NCI-H2171 treated with DMSO at 0.1 percent for 48 hours (cell line): ENCODE measurements at places on chromosomes 7 and 10.
A peak's percentile ranks its signal among the peaks of the same experiment; 100 is the strongest.

GRCh38 chr10:9869606-9870176 is 1148.0 kb upstream of the CELF2 start:
- DNase-seq: no peak

- DNase-seq: no peak
Observed at GRCh38 chr10:28806488-28806941, 129.2 kb downstream of the BAMBI start.

DNA sequence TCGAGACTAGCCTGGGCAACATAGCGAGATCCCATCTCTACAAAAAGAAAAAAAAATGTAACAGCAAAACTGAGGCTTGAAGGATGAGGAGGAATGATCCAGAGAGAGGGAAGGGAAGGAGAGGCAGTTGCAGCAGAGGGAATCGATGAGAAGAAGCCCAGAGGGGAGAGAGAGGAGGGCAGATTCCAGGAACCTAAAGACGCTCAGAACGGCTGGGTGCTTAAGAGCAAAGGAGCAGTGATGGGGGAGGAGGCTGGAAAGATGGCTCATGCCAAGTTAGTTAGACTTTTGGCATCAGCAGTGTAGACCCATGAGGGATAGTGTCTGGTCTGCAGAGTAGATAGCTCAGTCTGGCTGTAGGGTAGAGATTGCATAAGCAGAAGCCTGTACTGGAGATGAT is 10.3 kb upstream of the MUC17 start:
- DNase-seq: no peak

DNA sequence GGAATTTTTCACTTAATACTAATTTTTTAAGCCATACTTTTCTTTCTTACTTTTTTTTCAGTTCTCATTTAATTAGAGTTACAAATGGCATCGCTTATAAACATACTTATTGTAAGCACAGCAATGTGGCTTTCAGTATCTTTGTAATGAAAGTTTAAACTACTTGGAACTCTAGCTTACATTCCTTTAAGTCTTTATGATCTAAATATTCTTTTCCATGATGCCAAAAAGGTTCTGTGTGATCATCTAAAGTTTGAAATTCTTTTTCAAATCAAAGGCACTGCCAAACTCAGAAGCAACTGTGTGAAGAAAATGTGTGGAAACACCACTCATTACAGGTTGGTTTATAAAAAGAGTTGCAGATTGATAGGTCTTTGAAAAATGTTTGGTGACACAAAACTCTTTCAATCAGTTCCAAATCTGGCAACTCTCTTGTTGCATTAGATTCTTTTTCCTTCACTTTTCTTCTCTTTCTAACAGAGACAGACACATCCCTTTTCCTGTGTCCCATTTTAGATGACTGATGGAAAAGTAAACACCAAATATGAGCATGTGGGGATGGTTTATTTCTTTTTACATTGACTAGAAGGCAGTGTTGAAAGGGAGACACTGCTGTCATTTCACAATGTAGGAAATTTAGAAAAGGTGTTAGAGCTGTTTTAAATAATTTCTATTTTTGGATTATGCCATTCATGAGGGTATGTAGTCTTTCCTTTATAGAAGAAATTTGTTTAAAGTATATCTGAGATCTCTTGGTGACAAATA is 392.3 kb downstream of the SUGCT start:
- DNase-seq: no peak

DNA sequence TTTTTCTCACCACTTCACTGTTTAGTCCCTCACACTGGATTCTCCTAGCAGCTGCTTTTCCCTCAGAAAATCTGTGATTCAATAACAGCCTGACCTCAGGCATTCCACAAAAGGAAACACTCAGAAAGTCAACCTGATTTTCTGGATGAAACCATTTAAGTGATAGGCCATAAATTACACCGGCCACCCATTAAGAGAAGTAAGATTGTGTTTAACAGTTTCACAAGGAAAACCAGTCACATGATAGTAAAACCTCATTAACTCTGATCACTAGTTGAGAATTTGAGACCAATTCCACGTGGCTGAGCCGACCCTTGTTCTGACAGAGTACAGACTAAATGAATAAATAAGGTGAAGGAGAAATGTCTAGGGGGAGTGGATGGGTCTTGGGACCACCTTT is 7.7 kb downstream of the GRM8 start:
- no peak for DNase-seq

GRCh38 chr7:22267930-22268615 is 88.9 kb downstream of the RAPGEF5 start:
- DNase-seq: no peak

- DNase-seq: no peak
Observed at GRCh38 chr10:110088367-110089104, 80.8 kb downstream of the ADD3 start.

DNA sequence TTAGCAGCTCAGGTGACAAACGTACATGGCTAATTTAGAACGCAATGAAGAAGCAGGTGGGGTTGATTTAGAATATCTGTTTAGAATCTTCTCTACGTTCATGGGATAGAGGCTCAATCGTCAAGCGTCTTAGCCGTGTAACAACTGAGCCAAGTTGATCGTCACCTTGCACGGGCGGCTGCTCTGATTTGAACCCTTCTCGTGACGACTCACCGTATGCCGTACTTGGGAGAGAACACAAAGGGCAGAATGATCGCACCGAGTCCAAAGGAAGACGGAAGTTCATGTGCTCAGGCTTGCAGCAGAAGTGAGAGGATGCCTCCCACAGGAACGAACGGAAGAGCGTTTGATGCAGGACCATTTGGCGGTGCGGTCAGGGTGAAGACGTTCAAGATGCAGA is 108.3 kb upstream of the TCERG1L start:
- DNase-seq: no peak

DNA sequence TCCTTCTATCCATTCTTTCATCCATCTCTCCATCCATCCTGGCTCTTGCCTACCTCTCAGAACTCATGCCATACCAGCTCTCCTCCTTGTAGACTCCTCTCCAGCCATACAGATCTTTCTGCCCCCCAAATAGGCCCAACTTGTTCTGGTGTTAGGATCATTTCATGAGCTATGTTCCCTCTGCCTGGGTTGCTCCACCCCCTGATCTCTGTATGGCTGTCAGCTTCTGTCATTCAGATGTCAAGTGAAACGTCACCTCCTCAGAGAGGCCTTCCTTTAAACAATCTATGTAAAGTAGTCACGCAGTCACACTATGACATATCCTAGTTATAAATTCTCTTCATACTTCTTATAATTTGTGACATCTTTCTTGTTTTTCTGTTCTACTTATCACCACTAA is 42.3 kb upstream of the PNLIPRP3 start:
- DNase-seq: no peak

- no peak for DNase-seq
Observed at GRCh38 chr10:56142092-56142728, 218.8 kb downstream of the ZWINT start.

- no peak for DNase-seq
Observed at GRCh38 chr10:93478873-93479272, 3.3 kb downstream of the MYOF start.

GRCh38 chr10:132829403-132829802 is 43.5 kb upstream of the NKX6-2 start:
- no peak for DNase-seq

DNA sequence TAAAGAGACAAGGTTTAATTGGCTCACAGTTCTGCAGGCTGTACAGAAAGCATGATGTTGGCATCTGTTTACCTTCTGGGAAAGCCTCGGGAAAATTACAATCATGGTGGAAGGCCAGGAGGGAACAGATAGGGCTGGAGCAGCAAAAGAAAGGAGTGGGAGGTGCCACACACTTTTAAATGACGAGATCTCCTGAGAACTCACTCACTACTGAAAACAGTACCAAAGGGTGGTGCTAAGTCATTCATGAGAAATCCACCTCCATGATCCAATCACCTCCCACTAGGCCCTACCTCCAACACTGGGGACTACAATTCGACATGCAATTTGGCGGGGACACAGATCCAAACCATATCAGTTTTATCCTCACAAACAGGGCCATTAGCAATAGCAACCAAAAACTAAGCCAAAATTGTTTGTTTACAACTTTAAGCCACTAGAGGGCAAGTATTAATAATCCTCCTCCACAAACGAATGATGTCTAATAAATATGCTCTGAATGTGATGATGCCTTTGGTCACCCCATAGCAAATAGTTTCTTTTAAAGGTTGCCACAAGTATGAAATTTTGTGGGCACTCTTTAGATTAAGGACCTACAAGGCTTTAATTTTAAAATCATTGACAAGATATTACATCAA is 129.2 kb upstream of the NRBF2 start:
- DNase-seq: peak; percentile 0

DNA sequence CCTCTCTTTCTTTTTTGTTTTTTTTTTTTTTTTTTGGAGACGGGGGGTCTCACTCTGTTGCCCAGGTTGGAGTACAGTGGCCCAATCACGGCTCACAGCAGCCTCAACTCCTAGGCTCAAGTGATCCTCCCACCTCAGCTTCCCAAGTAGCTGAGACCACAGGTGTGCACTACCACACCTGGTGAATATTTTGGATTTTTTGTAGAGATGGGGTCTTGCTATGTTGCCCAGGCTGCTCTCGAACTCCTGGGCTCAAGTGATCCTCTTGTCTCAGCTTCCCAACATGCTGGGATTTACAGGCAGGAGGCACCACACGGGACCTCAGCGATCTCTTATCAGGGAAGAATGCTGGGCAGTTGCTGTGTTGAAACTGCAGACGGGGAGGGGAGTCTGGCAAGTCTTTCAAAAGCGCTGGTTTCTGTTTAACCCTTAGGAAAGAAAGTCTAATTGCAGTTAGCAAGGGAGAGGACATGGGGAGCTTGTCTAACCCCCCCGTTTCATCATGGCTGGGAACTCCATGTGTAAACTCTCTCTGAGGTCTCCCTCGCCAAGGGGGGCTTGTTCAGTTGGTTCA is 39.6 kb upstream of the LMTK2 start:
- DNase-seq: no peak

- no peak for DNase-seq
Observed at GRCh38 chr7:52287698-52288097, 747.7 kb upstream of the POM121L12 start.

DNA sequence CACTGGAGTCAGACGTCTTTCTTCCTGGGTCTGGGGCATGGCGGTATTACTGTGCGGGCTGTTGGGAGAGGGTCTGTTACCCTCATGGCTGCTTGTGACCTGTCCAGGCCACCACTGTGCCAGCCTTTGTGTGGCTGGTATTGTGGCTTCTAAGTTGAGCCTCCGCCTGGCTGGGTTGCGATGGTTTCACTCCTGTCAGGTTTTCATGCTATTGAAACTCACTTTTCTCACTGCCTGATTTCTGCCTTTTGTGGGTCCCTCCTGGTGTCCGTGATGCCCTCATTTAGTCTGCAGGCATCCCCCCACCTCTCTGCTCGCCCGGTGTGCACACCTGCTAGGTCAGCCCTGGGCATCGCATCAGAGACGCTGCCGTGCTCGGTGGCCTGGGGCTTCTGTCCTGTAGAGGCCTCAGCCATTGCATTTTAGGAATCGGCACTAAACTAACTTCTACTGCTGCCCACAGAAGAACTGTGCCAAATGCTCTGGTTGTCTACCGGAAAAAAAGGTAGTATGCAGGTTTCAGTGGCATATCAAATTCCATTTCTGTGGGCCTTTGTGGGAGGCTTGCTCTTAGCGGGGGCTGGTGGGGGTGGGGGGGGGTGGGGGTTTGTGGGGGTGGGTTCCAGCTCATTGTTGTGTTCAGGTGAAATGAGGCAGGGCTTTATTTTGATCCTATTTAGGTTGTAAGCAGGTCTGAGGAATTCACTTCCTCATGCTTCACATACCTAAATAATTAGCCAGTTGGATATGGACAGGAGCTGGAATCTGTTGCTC is 64.3 kb downstream of the MGMT start:
- DNase-seq: no peak

DNA sequence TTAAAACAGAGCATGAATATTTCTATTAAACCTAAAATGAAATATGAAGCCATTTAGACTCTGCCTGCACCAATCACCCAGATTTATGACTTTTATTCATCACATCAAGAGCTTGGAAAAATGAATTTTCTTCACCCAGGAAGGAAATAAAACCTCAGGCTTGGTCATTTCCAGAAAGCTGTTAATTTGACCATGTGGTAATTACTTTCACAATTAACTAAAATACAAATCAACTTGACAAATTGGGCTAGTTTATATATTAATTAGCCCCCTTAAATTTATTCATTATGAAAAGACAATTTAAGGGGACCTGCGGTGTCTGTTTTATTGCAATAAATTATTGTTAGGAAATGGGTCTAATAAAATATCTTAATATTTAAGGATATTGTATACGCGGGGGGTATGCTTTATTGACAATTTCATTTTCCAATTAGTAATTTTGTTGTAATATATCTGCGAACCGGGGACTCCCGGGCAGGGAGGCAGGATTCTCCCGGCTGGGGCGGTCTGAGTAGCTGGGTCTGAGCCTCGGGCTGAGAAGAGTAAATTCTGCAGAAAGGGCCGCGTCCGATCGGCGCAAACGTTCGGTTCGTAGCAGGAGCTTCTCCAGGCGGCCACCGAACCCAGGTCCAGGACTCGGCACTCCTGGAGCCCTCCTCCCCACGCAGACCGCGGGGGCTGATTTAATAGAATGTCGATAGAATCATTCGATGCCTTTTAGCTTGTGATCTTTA is 9.4 kb upstream of the MNX1 start:
- no peak for DNase-seq

GRCh38 chr7:20958572-20958971 is 171.9 kb upstream of the SP8 start:
- peak; percentile 66 for DNase-seq

- no peak for DNase-seq
Observed at GRCh38 chr7:25879799-25880198, 272.2 kb upstream of the NFE2L3 start.

DNA sequence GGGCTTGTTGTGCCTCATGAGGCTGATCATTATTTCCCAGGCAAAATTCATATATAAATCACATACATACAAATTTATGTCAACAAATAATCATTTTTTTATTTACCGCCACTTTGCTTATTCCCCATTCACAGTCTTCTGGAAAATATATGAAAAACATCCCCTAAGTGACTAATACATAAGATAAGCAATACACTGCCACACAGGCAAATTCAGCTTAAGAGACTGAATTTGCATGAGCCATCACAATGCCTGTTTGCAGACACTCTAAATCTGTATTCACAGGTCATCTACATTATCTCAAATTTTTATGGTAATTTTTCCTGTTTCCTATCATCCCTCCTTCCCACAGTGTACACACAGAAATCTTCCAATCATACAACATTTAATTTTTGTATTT is 13.2 kb downstream of the OSBPL3 start:
- no peak for DNase-seq

- no peak for DNase-seq
Observed at GRCh38 chr7:50304911-50305582, 531 bp downstream of the IKZF1 start.

GRCh38 chr10:59752278-59752940 is 846 bp downstream of the MRLN start:
- DNase-seq: peak; percentile 37

DNA sequence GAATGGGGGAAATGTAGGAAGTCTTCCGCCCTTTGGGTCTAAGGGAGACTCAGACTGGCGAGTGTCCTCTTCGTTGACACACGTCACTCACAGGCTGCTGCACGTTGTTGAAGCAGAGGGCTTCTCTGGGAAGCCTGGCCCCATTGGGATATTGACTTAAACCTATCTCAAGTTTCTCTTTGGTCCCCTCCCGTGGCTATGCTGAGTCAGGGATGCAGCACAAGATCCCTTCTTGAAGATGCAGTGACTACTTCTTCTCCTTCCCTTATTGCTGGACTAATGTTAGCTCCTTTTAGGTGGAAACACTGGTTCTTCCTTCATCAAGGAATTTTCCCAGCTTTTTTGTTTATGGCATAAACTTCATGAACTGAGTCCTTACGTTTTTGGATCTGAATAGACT is 89.8 kb upstream of the CCDC71L start:
- no peak for DNase-seq

- DNase-seq: no peak
Observed at GRCh38 chr7:68009716-68010115, 1013.1 kb downstream of the TYW1 start.

- DNase-seq: no peak
Observed at GRCh38 chr10:113297226-113297625, 255.6 kb upstream of the HABP2 start.
